ENCODE measurements at places on chromosomes 5 and 9.

GRCh38 chr5:96706433-96707111 is 44.4 kb downstream of the CAST start:
- no peak for DNase-seq

DNA sequence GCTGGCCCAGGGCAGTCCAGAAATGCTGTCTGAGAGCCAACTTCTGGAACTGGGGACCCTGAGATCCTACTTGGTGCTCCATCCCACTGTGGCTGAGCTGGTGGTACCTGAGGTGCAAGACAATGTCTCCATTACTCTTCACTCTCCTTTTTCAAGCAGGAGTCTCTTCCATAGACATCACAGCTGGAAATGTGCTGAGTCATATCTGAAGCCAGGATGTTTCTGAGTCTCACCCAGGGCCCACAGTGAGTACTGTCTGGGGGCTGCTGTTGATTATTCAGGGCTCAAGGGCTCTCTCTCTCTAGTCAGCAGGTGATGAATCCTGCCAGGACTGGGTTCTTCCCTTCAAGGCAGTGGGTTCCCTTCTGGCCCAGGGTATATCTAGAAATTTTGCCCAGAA is 145.2 kb upstream of the TAS2R1 start:
- no peak for DNase-seq

GRCh38 chr9:94140791-94141790 is 56.8 kb downstream of the PTPDC1 start:
- DNase-seq, result no peak

- no peak for DNase-seq
Measured at GRCh38 chr5:60978968-60979367, 34.0 kb downstream of the NDUFAF2 start.

DNA sequence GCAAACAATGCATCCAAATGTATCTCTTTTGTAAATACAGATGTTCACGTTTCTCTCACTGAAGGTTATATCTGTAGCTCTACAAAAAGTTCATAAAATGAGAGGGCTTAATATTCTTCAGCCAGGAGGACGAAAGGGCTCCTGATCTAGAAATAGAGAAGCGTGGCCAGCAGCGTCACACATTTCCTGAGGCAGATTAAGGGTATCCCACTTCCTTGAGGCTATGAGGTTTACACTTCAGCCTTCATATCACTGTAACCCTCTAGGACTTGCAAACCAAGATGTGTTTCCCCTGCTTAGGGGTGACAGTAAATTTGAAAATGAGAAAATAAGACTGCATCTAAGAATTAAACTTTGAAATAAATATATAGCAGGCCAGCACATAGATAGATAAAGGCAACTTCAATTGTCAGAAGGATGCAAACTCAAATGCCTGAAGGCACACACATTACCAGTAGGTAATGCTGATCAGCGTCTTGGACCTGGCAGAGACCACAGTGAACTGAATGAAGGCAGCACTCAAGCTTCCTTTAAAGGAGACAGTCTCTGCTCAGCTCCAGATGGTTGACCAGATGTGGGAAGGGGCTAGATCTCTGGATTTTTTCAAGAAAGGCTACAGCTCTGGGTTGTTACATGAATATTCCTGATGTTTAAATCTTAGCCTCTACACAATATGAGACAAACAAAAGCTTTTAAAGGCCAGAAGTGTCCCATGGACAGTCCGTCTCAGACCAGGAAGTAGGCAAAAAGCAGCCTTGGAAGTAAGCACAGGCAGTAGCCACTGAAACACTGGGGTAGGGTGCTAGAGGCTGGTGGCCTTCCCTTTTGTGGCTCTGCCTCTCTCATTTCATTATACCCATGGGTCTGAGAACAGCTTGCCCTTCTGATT is 197.7 kb downstream of the MCTP1 start:
- DNase-seq, result no peak

GRCh38 chr5:35246411-35246810 is 16.1 kb upstream of the PRLR start:
- no peak for DNase-seq

DNA sequence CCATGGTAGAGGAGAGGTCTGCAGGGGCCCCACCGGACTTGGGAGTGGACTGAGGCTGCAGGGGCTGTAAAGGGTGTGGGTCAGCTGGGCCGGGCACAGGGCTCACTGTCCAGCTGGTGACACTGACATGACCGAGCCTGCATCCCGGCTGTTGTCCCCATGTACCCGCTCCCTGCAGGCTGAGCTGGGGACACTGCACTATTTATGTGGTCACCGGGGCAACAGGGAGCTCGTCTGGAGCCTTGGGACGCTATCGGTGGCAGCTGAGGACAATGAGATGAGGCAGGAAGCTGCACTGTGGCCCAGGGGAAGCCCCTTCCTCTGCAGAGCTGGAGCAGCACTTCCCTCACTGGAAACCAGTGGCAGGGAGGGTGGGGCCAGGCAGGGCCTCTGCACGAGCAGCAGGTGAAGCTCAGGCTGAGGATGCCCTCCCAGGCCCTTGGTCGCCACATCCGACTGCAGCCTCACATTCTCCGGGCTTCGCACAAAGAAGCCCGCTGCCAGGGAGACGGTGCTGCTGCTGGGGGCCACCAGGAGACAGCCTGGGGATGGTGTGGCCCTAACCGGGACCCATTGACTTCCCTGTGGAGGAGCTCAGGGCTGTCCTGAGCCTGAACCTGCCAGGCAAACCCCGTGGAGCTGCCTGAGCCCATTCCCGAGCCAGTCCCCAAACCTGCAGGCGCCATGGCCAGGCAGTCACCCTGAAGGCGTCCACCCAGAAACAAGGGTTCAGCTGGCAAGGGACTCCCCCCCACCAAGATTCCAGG is 26.4 kb downstream of the ZDHHC11B start:
- no peak for DNase-seq

DNA sequence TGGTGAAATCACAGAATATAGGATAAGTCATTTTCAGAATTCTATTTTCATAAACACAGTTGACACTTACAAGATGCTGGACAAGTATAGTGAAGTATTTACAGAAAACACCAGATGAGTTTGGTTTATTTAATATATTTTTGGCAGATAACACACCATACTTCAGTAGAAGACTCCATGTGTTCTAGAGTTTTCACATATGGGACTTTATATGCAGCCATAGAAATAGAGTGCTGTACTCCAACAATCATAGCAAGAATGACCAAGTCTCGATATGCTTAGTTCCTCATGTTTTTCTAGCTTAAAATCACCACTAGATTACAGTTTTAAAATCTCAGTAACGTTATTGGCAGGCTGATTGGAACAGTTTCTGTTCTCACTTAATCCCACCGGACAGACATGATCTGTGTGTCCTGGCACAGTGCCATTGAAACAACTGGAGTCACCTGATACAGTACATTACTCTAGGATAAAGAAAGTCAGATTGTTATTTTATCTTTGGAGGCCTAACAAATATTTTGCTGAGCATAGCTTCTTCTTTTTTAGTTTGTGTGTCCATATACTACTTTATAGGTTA is 45.8 kb upstream of the ERBIN start:
- DNase-seq, result no peak

DNA sequence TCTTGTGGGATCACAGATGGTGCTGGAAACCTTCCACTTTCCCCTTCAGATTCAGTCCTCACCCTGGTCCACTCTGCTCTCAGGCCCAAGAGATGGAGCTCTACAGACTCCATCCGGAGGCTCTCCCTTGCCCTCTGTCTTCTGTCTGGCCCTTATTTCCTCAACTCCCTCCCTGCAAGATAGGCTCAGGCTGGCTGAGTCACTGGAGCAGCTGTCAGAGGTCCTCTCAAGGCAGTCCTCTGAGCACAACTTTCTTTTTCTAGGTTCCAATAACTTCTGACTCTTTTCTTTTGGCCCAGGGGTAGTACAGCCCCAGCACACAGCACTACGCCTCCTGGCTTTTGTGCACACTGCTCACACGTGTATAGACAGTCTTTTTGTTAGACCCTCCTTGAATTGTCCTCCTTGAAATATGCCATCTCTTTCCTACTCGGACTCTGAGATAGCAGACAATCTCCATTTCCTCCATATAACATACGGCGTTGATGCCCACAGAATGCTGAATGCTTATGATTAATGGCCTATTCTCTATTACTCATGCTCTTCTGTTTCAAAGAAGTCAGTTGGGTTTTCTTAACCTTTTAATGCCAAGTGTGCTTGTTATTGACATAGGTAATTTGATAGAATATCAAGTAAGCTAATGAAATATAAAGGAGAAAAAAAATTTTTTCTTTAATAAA is 193.1 kb downstream of the SLC12A2 start:
- DNase-seq, result no peak

GRCh38 chr9:127739614-127740330 is 4.7 kb upstream of the TOR2A start:
- no peak for DNase-seq

DNA sequence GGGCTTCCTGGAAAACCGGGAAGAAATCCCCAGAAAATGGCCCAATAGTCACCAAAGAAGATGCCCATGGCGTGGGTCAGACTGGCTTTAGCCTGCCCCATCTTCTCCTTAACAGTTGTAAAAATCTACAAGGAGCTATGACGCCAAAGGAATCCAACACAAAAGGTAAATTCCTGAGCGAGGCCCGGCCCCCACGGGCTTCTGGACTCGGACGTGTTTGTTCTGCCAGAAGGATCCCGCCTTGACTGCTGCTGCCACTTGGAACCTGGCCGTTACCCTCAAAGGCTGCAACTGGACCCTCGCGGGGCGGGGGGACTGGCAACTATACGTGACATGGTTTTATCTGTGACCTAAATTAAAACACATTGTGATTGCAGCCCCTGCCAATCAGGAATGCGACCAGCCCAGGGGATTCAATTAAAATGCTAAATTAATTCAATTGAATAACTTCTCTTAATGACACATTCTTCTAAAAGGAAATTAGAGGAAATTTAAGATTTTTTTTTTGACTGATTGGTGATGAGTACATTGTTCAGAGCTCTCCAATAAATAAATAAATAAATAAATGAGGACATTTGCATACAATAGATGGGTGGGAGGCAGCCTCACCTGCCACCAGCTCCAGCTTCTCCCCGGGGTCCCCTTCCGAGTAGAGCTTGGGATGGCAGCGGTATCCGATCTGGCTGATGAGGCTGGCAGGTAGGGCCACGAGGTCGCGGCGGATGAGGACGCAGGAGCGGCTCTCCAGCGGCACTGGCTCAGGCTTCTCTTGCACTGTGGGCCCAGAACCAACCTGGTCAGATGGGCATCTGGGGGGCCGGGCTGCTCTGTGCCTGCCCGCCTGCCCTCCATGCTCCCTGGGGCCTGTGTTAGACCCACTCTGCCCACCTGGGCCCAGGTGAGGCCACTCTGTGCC is 54.7 kb upstream of the UBAC1 start:
- DNase-seq, result no peak

- no peak for DNase-seq
Measured at GRCh38 chr5:62731022-62731421, 152.4 kb downstream of the LRRC70 start.

DNA sequence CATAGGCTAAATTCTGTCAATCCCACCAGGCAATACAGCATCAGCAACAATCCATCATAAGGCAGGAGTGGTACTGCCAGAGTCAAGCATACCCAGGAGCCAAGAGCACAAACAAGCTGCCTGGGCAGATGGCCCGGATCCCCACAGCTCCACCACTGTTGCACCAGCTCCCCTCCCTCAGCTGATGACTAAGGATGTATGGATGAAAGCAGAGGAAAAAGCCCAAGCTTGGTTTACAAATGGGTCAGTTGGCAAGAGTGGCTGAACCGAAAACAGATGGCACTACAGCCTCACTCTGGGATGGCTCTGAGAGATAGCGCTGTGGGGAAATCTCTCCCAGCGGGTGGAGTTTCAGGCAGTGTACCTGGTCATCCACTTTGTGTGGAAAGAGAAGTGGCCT is 29.4 kb downstream of the DROSHA start:
- no peak for DNase-seq

DNA sequence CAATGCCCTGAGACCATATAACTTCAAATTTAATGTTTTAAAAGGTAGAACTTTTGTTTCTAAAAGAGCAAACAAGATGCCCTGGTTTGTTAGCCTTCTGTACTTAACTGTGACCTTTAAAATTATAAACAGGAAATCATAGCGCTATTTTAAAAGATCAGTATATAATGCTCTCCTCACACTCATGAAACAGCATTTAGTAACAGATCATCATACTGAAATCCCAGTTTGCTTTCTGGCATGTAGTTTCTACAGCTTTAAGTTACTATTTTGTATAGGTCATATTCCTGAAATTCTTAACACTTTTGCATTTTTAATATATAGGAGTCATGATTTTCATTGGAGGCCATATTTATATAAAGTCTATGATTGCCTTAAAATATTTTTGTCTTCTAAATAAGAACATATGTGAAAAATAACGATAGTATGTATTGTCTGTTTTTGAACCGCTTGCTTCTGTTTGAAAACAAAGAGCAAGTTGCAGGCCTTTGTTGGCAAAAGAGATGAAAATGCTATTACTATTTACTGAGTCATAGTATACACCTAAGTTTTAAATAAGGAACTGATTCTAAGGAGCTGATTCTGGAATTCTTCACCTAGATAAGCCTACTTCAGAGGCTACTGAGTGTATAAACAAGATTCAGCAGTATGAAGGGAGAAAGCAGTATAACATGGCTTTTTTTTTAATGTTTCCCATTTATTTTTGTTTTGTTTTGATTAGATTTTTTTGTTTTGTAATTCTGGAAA is 20.5 kb downstream of the SRFBP1 start:
- DNase-seq, result no peak

- no peak for DNase-seq
Measured at GRCh38 chr9:35179347-35180280, 17.8 kb downstream of the UNC13B start.

DNA sequence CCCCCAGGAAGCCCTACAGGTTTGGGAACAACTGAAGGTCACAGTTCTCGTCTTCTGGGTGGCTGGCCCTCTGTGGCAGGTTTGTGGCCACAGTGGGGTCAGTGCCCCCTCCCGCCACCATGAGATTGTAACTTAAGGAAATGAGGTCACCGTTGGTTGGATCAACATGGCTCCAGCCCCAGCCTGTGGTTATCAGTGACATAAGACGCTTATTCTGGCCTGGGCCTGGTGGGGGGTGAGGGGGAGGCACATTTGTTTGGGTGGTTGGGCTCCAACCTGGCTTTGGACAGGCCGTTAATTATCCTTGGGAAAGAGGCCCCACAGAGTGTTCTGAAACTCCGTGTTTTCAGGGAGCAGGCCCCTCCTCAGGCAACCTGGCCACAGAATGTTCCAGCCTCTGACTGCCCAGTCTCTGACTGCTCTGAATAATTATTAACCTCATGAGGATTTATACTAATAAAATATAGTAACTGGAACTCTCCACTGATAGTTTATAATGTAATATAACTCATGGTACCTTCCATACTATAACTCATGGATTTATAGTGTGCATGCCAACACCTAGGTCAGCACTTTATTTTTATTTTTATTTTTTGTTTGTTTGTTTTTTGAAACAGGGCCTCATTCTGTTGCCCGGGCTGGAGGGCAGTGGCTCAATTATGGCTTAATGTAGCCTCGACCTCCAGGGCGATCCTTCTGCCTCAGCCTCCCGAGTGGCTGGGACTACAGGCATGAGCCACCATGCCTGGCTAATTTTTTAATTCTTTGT is 58.0 kb upstream of the RPL26L1 start:
- no peak for DNase-seq

GRCh38 chr5:155485386-155485785 is 471.8 kb downstream of the KIF4B start:
- no peak for DNase-seq

- no peak for DNase-seq
Measured at GRCh38 chr9:19901586-19901985, 112.7 kb upstream of the SLC24A2 start.
